GM13977 (cell line): ENCODE measurements at places on chromosomes 2 and 18.

- no peak for DNase-seq
Observed at GRCh38 chr2:9249020-9249800, 42.6 kb downstream of the ASAP2 start.

DNA sequence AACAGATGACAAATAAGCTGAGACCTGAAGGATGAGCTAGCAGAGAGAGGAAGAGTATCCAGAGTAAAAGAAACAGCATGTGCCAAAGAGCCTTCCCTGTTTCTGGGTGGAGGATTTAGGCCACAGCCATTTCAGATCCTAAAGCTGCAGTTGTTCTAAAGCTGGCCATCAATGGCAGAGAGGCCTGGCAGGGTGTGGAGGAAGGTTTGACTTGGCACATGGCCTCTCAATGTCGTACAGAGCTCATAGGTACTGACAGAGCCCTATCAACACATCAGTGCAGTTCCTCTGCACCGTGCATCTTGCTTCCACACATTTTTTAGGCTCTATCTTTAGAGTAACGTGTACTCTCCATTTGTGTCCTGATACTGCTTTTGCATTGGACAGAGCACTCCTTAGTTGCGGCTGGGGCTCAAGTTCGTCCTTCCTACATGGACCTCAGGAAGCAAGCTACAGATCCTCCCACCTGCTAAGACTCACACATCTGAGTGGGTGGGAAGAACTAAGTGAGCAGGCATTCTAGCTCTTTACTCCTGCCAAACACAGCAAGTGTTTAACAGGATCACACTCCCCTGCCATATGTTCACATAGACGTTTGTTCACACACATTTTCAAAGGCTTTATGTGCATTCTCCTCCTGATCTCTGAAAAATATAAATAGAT lies 3.0 kb upstream of the CHMP3 start:
- no peak for DNase-seq

GRCh38 chr2:164714471-164714870 lies 93.2 kb upstream of the GRB14 start:
- no peak for DNase-seq

DNA sequence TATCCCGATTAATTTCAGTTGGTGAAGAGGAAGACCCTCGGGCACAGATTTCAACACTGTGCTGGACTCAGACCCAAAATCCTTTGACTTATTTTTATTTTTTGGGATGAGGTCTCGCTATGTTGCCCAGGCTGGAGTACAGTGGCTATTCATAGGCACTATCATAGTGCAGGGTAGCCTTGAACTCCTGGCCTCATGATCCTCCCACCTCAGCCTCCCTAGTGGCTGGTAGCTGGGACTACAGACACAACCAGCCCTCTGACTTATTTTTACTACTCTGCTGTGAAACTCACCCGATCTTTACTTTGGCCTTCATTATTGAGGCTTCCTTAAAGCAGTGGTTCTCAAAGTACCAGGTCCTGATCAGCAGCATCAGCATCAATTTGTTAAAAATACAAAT lies 18.2 kb upstream of the ADAM17 start:
- no peak for DNase-seq

- no peak for DNase-seq
Observed at GRCh38 chr18:26865557-26865956, at the start of gene AQP4. AQP4 (minus strand) TSS chr18:26865707; CDS start chr18:26865689, 18 bp downstream.

GRCh38 chr2:201118961-201119854 lies 3.2 kb downstream of the CFLAR start:
- no peak for DNase-seq

DNA sequence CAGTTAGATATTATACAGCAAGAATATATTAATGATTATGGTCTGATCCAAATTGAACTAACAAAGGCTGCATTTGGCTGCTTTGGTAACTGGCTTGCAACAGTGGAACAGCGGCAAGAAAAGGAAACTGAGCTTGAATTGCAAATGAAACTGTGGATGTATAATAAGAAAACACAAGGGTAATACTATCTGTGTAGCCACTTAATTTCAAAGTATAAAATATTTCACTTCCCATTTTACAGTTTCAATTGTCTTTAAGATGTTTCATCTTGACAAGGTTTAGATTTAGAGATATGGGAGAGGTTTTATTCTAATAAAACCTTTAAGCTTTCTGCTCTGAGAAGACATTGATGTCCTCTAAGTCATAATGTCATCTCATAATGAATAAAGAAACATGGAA lies 23.8 kb downstream of the WDR75 start:
- no peak for DNase-seq

GRCh38 chr2:213868526-213868925 lies 542.3 kb upstream of the VWC2L start:
- DNase-seq, result no peak

DNA sequence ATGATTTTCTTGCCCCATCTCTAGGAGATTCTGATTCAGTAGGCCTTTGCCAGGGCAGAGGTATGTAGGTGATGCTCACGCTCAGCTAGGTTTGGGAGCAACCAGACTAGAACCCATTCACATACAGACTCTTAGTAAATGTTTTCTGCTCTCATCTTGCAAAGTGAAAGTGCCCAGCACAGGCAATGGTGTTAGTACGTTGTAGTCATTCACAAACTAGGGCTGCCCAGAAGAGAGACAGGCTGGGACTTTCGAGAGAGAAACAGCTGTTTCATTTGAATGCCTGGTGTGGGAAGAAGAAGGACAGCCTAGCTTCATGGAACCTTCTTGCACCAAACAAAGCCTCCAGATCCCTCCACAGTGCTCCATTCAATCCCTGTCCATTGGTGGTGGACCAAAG lies 19.4 kb downstream of the DDX18 start:
- no peak for DNase-seq

GRCh38 chr2:145114726-145115125 lies 594.8 kb upstream of the ZEB2 start:
- no peak for DNase-seq

DNA sequence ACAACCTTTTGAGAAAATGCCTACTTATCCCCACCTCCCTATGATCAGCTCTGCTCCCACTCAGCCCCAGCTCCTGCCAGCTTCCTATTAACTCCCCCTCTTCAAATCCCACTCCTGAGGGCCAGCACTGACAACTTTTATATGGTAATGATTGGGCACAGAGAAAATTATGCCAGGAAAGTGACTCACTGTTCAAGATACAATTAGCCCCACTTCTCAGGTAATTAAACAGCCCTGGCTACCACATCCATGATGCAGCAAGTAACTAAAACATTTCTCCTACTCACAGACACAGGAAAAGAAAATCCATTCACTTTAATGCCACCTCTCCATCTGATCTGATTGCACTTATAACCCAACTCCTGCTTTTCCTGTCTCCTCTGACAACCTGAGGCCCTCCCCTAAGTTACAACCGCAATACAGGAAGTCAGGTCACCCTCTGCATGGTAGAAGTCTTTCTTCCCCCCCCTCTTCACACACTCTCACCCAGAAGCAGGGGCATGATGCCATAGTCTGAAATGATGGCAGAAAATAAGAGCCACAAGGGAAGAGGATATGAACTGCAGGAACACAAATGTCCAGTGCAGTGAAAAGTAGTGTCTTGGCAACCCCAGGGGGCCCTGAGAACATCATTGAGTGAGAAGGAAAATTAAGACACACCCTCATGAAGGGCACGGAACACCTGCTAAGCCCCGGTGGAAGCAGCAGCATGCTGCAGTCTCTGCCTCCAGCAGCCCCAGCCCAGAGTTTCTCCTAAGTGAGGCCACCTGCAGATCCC lies 54.4 kb downstream of the STK39 start:
- no peak for DNase-seq

DNA sequence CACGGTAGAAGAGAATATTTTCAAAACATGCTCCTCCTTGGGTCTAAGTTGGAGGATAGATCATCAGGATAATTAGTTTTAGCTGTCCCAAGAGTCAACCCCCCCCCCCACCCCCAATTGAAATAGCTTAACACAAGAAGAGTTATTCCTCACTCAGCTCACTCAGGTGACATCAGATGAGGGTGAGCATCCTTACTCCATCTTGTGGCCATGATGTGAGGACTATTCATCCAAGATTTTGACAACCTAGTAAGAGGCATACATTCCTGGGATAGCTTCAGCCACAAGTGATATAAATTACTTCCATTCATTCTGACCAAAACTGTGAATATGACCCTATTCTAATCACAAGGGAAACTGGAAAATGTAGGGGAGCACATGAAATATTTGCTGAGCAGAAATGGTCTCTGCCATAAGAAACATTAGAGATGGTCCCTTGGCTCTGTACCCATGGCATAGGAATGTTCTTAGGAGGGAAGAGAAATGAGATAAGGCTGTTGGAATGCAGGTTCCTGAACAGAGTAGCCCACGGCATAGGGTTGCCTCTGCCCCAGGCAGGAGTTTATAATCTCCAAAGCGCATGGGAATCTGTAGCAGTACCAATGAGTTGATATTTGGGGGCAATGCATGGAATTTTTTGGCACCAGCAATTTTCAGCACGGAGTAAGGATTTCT lies 257.2 kb downstream of the CYRIA start:
- no peak for DNase-seq

DNA sequence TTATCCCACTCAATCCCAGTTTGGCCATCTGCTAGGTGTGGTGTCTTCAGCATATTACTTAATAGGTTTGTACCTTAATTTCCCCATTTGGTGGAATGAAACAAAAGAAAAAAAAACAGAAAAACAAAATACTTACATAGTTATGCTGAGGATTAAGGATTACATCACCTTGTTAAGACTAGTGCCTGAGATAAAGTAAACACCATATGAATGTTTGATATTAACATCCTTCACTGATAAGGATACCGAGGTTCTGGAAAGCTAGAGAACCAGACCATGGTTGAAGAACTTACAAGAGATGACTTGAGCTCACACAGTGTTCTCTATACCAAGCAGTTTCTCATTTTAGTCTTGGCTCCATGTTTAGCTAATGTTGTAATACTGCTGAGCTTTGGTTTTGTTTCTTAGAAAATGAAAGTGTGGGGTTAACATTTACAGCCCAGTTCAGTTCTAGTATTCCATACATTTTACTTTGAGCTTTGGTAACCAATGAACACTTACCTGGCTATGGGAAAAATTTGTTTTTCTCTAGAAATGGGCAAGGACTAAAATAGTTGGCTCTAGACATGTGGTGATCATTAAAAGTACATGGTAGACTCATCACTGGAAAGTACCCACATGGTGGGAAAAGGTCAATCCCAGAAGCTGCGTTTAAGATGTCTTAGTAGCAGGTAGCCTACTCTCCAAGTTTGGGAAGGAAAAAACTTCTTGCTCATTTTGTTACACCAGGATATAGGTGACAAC lies 5.8 kb upstream of the GPD2 start:
- no peak for DNase-seq

DNA sequence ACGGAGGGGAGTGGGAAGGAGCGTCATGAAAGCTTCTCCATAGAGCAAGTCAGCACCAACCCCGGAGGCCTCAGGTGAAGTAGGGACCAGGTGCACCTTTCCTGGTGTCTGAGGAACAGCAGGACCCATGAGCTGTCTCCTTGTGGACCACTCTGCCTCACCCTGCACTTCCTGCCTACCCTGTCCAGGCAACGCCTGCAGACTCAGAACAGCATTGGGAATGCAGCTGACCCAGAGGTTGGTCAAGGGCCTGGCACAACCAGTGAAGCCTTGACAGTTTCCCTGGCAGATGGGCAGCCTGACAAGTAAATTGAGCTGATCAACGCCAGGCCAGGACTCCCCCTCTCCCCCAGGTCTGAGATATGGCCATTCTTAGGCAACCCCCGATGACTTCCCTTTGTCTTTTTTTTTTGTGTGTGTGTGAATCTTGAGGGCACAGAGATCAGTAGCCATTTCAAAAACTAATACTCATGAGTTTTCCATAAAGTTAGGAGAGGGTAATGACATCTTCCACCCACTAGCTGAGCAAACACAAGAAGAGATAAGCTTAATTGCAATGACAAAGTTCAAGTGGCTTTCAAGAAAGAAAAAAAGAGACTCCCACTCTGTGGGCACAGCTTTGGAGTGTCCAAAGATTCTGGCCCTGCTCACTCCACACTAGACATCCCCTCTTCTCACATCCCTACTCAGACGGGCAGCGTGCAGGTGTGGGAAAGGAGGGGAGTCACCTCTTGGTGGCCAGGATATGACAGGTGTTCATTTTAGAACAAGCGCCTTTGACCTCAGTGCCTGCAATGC lies 3.5 kb upstream of the FABP1 start:
- DNase-seq, result no peak
